ENCODE measurements at places on chromosomes 13 and 19.

GRCh38 chr13:99585609-99586008 is 84.3 kb downstream of the TM9SF2 start:
- no peak for DNase-seq

- DNase-seq: no peak
Measured at GRCh38 chr19:51168564-51169282, 26.6 kb downstream of the SIGLEC7 start.

GRCh38 chr13:57552437-57552836 is 79.1 kb upstream of the PCDH17 start:
- DNase-seq: no peak

DNA sequence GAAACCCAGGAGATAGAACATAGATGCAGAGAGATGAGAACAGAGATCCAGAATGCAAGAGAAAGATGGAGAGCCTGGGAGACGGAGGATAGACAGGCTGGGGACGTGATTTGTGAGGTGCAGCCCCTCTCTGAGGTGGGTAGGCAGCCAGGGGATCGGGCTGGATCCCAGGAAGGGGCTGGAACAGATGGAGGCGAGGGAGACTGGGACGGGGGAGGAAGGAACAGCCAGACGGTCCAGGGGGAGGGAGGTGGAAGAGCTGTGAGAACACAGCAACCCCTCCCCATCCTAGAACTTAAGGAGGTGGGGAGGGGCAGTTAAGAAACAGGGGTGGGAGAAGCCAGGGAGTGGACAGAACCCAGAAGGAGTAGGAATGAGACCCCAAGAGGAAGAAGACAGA is 3.1 kb downstream of the SLC17A7 start:
- no peak for DNase-seq

- no peak for DNase-seq
Measured at GRCh38 chr19:46474211-46474610, 2.8 kb upstream of the PNMA8A start.

GRCh38 chr19:29006057-29006735 is 206.8 kb downstream of the UQCRFS1 start:
- no peak for DNase-seq

GRCh38 chr13:112068540-112069060 is 1.7 kb downstream of the SOX1 start:
- no peak for DNase-seq

GRCh38 chr13:98033277-98034247 is 80.1 kb downstream of the IPO5 start:
- DNase-seq: peak; percentile 3

- DNase-seq: no peak
Measured at GRCh38 chr13:95607366-95607765, 37.1 kb downstream of the DZIP1 start.

DNA sequence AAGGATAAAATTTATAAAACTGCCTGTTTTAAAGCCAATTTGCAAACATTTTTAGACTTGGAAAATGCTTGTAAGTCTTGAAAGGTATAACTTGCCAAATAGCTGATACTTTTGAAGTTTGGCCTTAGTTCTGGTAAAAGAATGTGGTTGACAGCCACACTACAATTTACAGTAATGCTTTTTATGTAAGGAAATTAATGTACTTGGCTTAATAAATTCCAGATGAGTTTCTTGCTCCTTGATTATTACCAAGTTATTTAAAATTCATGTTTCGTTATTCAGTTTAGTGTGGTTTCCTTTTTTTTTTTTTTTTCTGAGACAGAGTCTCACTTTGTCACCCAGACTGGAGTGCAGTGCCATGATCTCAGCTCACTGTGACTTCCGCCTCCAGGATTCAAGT is 14.9 kb downstream of the LMO7 start:
- no peak for DNase-seq

DNA sequence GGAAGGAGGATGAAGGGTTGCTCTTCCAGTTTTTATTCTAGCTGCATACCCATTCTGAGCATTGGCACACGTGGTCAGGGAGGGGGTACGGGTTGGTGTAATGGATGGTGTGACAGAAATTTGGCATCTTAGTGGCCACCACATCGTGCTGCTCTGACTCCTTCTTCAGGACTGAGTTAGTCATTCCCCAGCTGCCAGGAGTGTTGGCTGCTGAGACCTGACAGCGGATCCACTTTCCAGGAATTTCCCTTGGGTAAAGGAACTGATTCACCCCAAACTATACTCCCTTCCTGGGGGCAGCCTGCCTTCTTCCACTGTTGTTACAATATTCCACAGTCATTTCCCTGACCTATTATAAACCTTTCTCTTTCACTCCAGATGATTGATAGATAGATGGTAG is 595.5 kb upstream of the KLHL1 start:
- no peak for DNase-seq

- no peak for DNase-seq
Measured at GRCh38 chr19:34189199-34189916, 17.1 kb downstream of the LSM14A start.

DNA sequence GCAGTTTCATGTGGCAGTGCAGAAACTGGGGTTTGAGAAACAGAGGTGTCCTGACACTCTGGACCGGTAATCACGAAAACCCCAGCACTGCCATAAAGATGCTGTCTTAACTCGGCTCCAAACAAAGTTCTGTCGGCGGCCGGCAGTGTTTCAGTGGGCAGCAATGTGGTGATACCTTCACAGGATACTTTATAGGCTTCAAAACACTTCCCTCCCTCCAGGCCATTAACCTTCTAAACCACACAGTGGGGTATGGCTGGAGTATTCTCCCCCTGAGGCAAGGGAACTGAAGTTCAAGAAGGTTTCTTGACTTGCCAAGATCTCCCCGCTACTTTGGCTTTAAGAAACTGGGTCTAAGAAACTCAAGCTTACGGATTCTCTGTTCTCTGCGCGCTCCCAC is 1.1 kb downstream of the RUBCNL start:
- DNase-seq: no peak

- no peak for DNase-seq
Measured at GRCh38 chr19:1073956-1074517, 7.1 kb downstream of the ARHGAP45 start.

DNA sequence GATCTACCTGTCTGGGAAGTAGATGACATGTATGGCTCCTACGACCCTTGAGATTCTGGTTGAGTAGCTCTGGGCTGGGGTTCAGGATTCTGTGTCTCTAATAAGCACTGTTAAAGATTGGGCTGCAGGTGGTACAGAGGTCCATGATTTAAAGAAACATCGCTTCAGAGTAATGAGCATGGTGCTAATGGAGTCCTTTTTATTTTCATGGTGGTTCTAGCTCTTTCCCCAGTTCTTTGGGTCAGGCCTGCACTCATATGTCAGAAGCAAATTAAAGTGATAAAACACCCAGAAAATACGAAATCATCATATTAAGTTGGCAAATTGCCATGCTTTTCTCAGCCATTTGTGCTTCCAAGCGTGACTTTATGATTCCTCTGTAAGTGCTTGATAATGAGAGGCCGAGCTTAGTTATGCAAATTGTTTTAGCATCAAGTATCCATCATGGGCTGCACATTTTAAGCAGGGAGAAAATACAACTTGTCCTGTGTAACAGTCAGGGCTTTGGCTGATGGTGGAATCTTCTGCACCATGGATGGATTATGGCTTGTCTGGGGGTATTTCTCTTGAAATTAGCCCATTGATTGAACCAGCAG is 45.1 kb downstream of the MTUS2 start:
- DNase-seq: no peak

DNA sequence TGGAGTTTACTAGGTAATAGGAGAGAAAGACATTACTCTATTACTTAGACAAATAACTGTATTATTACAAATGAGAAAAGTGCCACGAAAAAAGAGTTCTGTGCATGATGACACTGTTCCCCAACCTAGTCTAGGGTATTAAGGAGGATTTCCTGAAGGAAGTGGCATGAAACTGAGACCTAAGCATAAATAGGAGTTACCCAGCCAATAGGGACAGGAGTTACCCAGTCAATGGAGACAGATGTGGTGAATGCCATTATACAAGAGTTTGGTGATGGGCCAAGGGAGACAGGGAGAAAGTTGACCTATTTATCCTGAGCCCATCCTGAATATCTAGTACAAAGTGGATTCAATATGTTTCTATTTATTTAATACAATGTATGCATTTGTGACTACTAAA is 65.4 kb downstream of the KL start:
- no peak for DNase-seq

GRCh38 chr19:18253716-18254115 is 20.5 kb downstream of the IQCN start:
- DNase-seq: no peak

GRCh38 chr19:31350693-31351055 is 1.4 kb upstream of the TSHZ3 start:
- DNase-seq: peak; percentile 71

- no peak for DNase-seq
Measured at GRCh38 chr13:107743983-107744382, 471.4 kb downstream of the LIG4 start.

- no peak for DNase-seq
Measured at GRCh38 chr13:113378825-113379224, 14.9 kb upstream of the GRTP1 start.

GRCh38 chr19:17656970-17657369 is 31.2 kb downstream of the UNC13A start:
- DNase-seq: no peak

DNA sequence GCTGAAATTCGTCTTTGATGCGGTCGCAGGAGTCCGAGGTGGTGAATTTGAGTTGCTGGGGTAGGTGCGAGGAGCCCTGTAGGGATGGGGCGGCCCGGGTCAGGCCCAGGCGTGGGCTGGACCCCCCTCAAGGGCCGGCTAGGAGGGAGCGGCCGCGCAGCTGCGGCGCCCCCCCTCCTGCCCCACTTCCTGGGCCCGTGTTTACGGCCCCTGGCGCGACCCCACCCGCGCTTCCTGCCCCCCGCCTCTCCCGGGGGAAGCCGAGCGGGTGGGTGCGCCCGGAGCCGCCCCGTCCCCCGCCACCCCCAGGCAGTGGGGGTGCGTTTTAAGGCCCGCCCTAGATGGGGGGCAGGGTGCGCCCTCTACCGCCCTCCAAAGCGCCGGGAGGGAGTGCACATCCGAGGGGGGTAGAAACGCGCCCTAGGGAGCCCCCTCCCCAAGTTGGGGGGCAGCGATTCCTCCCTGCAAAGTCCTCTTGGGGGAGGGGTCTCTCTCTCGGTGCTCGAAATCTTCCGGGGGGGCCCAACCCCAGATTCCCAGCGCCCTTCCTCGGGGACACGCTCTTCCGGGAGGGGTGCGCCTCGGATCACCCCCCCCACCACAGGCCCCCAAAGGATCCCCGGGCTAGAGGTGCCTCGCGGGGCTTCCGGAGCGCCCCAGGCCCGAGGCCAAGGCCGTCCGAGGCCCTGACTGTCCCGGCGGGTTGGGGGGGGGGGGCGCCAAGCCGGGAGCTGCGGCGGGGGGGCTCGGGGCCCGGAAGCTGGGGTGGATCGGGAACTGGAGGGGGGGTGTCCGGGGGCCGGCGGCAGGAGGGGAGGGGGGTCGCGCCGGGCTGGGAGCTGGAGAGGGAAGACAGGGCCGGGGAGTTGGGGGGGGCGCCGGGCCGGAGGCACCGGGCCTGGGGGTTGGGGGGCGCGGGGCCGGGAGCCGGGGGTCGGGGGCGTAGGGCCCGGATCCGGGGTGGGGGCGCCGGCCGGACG is 823 bp downstream of the TLE5 start:
- DNase-seq: peak; percentile 15

DNA sequence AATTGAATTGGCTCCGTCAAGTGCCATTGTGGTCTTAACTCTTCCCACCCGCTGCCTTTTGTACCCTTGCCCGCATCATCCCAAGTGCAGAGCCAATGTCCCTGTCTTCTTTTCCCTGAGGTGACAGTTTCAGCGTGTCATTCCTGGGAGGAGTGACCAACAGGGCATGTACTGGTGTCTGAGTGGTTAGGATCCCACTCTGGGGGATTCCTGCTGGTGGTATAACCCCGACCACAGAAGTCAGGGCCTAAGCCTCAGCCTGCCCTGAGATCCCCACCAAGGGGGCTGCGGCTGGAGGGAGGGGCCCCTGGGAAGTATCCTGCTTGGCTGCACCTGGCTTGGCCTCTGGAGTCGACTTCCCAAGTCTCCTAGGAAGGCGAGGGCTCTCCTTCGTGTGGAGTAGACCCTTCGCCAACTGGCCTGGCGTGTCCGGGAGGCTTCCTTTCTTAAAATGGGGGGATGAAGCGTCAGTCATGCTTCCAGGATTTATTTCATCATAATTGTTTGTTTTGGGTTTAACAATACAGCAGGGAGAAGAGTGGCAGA is 40.6 kb downstream of the NFIX start:
- no peak for DNase-seq

- peak; percentile 88 for DNase-seq
Measured at GRCh38 chr13:46489586-46490023, 63.4 kb upstream of the LRCH1 start.

DNA sequence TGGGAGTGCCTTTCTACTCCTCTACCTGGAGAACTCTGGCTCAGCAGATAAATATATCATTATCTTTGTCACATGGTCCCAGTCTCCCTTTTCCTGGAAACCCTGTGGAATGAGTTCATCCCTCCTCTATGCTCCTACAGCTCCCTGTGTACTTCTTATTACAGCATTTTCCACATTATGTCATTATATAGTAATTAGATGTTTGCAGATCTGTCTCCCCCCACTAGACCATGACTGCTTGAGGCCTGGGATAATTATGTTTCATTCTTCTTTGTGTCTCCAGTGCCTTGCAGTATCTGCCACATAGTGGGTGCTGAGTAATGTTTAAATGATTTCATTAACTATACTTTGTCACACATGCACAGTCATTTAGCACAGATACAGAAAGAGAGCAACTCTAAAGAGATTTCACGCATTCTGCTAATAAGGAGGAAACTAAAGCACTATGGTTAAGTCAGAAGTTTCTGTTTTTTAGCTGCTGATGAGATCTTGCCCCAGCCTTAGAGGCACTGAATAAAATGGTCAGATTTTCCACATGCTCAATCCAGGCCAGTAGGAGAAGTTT is 66.1 kb upstream of the DIAPH3 start:
- DNase-seq: no peak

GRCh38 chr19:56538761-56539263 is at the start of gene ZFP28:
Gene ZFP28 (plus strand): TSS chr19:56538948. CDS start chr19:56539019, 71 bp downstream.
- DNase-seq: no peak

DNA sequence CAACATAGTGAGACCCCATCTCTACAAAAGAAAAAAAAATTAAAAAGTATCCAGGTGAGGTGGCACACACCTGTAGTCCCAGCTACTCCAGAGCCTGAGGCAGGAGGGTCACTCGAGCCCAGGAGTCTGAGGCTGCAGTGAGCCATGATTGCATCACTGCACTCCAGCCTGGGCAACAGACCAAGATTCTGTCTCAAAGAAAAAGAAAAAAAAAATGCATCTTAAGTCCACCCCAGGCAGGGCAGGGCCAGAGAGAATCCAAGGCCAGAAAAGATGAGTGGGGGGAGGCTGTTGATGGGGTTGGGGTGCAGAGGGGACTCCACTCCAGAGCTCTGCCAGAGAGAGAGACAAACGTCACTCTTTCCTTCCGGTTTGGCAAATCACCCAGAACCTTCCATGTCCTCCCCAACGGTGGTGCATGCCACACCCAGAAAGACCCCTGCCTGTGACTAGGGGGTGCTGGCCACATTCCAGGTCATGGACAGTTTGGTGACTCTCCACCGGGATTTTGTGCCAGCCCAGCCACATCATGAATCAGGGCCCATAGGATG is 431 bp downstream of the FUT3 start:
- no peak for DNase-seq

GRCh38 chr13:83601539-83601938 is 280.7 kb downstream of the SLITRK1 start:
- no peak for DNase-seq

GRCh38 chr13:47033216-47033615 is 136.4 kb upstream of the HTR2A start:
- DNase-seq: no peak

- DNase-seq: no peak
Measured at GRCh38 chr13:65217471-65217995, 2012.6 kb downstream of the PCDH9 start.

- no peak for DNase-seq
Measured at GRCh38 chr13:31184451-31184850, 15.3 kb upstream of the B3GLCT start.

Measured in suppressor macrophage treated with lipopolysaccharide for 4 hours (primary cell).